ENCODE measurements at places on chromosomes 16 and 17.

DNA sequence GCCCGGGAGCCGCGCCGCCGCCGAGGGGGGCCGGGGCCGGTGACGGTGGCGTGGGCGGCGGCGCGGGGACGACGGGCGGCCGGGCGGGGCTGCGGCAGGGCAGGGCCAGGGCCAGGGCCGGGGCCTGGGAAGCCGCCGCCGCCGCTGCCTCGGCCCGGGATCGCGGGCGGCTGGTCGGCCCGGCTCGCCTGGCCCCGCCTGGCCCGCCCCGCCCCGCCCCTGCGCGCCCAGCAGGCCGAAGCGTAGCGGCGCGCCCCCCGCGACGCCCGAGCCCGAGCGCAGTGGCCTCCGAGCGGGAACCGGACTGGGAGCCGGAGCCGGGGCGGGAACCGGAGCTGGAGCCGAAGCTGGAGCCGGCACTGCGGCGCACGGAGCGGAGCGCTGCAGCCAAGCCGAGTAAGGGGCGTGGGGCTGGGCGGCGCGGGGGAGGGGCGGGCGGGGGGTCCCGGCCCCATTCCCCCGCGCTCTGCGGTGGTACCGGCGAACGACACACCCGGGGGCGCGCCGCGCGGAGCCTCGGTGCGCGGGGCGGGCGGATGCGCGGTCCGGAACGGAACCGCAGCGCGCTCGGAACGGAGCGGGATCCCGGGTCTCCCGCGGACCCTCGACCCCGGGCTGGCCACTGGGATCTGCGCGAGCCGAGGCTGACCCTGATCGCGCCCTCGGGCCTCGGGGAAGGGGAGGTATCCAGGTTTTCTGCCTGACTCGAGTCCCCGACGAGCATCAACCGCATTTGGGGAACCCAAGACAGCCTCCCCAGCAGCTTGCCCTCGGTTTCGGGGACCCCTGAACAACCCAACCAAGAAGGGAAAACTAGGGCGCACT, at the start of gene BEAN1:
TSS of gene BEAN1 (plus strand) at position 260 of the 825 bp plus-strand sequence. CDS start 10,382 bp downstream, outside the sequence.
- no peak for DNase-seq

GRCh38 chr17:61260071-61260797, 139.4 kb upstream of the TBX2 start:
- no peak for DNase-seq

- no peak for DNase-seq
These were observed 141.5 kb downstream of the IRF8 start for GRCh38 chr16:86040496-86040895.

- no peak for DNase-seq
These were observed 25.8 kb downstream of the SRCIN1 start for GRCh38 chr17:38579934-38580333.

- no peak for DNase-seq
These were observed 66.1 kb downstream of the SMG6 start for GRCh38 chr17:2237521-2237921.
